ENCODE measurements at places on chromosomes 6 and 20. TPM values are rescaled to one million over a fixed set of nuclear protein-coding genes. Genes with fewer than 3 reads are reported as not detected.

The LGSN gene
- under 0.01 TPM for total RNA-seq

The CDKN1A gene
- total RNA-seq = 542 TPM

The SLC26A8 gene
- total RNA-seq = 0.14 TPM

The BPIFB4 gene
- not detected for total RNA-seq

The IYD gene
- total RNA-seq = not detected

The ZNF165 gene
- 0.57 TPM for total RNA-seq

The PGC gene
- total RNA-seq = not detected

The STMND1 gene
- not detected for total RNA-seq

The ESR1 gene
- 0.92 TPM for total RNA-seq

The RAD21L1 gene
- 0.14 TPM for total RNA-seq

The LY6G6C gene
- not detected for total RNA-seq

The BMP7 gene
- not detected for total RNA-seq

The SLC4A11 gene
- total RNA-seq = 1.0 TPM

The ERVFRD-1 gene
- total RNA-seq = not detected

The C4B gene
- 9.3 TPM for total RNA-seq
